ENCODE measurements at places on chromosomes 16 and 17.

DNA sequence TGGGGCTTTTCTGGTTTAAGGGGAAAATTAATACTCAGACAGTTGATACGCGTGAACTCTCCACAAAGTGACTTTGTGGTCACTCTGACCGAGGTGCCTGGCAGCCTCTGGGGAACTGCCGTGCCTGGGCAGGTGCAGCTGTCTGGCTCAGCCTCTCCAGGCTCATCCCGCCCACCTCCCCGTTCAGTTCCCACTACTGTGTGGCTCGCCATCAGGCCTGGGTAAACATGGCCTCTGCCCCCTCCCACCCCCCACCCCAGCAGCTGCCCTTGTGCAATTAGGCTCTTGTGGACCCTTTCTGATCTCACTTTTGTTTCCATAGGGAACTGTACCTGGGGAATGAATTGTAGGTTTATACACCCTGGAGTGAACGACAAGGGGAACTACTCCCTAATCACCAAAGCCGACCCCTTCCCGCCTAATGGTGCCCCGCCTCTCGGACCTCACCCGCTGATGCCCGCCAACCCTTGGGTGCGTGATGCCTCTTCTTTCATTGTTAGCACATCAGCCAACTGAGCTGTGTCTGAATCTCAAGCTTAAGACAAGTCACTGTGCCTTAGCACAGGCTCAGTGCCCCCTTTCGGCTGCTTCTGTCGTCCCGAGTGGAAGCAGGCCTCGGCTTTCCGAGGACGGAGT, 27.8 kb downstream of the ZC3H18 start:
- no peak for DNase-seq

DNA sequence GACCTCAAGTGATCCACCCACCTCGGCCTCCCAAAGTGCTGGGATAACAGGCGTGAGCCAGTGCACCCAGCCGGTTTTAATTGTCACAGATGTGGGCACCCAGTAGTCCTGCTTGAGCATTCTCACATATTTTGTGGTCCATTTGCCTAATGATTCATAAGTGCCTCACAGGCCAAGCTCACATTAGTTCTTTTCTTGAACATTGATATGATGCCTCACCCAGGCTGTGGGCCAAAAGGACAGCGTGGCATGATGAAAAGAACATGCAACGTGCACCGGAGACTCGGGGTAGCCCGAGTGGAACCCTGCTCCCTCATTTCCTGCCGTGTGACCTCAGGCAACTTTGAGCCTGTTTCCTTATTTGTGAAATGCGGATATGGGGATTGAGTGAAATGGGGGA, 181.9 kb downstream of the SNX29 start:
- DNase-seq, result no peak

GRCh38 chr16:678858-679813, 1.1 kb upstream of the STUB1 start:
- DNase-seq, result no peak

DNA sequence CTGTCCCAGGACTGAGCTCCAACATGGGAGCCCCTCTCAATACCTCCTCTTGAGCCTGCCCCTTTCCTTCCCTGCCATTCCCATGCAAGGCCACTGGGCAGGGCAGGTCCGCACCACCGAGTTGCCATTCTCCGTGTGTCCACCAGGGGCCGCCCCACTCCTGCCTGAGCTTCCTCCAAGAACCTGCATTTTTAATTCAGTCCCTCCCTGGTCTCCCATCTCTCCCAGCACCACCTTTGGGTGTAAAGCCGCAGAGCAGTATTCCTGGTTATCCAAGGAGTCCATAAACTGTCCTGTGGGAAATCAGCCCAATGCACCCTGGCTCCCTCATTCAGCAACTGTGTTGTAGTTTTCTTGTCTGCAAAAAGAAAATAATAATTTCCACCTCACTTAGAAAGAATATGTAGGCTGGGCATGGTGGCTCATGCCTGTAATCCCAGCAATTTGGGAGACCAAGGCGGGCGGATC, 15.9 kb upstream of the ANKRD40CL start:
- peak; percentile 87 for DNase-seq

DNA sequence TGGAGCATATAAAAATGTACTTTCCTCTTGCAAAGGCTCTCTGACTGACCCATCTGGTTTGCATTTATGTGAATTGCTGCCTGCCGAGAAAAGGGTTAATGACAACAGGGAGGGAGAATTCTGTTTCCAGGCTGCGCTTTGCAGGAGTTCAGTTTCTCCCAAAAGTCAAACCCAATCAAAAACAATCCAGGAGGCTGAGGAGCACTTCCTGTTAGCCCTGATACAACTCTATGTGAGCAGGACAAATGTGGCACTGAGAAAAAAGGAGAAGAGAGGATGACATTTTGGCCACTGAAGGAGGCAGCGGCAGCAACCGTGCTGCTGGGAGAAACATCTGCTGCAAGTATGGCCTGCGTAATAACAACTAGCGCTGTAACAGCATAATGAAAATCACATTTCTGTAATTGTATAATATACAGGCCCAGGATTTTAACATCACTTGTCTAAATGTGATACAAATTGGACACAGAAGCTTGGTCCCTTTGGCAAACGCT, 26.8 kb upstream of the ELAC2 start:
- DNase-seq, result no peak

GRCh38 chr17:34358631-34359030, 2.4 kb downstream of the CCL13 start:
- no peak for DNase-seq

DNA sequence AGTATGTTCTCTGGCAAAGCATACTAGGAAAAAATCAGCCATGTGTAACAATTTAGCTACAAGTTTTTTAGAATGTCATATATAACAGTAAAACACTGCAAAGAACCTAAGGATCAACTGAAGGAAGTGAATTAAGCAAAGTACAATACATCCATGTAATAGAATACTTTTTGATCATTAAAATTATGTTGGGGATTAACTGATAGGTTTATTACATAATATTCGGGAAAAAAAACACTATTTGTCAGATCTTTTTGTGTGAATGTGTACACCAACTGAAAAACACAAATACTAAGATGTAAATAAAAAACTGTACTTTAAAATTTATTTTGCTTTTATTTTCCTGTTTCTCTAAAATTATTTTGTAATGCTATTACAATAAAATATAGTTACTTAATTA, 185.5 kb upstream of the DYNLRB2 start:
- DNase-seq, result no peak
